Skin of body (tissue), 3 donors: ENCODE measurements at places on chromosomes 5 and 9. TPM values are rescaled to one million over a fixed set of nuclear protein-coding genes. Genes with fewer than 3 reads are reported as not detected.

DNA sequence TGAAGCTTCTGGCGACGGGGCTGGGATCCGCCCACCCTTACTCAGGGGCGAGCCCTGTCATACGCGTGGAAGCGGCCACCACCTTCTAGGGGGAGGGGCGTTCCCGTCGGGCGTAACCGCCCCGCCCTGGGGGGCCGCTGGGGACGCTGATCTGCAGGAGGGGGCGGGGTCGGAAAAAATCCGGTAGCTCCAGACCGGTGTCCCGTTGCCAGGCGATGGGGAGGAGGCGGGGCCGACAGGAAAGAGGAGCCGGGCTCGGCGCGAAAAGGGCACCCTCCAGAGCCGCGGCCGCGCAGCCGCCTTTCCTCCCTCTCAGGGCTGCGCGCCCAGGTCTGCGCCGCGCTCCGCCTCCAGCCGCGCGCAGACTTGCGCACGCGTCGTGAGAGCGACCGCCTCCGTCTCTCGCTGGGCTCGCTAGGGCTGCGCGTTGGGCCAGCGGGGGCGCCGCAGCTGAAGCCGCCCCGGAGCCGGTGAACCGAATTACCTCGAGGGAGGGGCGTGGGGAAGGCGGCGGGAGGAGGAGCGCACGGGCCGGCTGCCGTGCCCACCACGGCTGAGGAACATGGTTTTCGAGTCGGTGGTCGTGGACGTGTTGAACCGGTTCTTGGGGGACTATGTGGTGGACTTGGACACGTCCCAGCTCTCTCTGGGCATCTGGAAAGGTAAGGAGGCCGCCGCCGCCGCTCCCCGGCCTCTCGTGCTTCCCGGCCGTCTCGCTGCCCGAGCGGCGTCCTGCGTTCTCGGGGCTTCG is at the start of gene VPS13A:
Gene VPS13A, plus strand, starts transcription at position 392 of the 751 bp plus-strand sequence. Its CDS starts 171 bp downstream, at position 563.
- peak; percentile 77 for DNase-seq

- DNase-seq, result no peak
Measured at GRCh38 chr9:128078504-128079434, 10.7 kb downstream of the SLC25A25 start.

DNA sequence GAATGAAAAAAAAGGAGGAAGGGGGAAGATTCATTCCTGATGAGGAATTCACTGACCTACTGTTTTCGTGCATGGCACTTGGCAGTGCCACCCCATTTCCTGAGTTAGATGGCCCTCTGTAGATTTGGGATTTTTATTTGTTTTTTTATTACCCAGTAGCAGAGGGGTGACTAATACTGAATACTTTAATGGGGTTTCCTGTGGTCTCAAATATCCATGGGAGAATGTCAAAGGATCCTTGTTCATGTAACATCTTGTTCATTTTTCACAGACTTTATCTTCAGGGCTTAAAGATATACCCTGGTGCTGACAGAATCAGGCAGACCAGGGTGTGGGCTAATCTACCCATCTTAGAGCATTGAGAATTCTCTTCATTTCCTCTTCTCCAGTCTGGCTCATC is 93.0 kb downstream of the MAMDC2 start:
- DNase-seq, result no peak

DNA sequence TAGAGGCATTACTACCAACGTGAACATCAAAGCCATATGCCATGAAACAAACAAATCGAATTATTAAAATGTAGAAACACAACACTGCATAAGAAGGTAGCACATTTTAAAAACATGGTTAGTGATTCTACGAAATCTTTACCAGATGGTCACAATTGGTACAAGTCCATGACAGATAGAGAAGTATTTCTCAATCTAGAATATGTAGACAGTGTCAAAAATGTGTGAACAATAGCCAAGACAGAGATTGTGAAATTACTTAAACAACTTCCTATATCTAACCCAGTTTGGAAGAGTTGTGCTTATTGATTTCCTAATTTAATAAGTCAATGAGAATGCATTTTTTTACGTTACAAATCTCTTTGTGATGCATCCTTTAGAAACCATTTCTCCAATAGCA is 1121.6 kb downstream of the MAT2B start:
- peak; percentile 18 for DNase-seq

SPATA31E1 gene
- not detected for total RNA-seq

SIT1 gene
- total RNA-seq, result 0.30 TPM

ENG gene
- 9.1 TPM for total RNA-seq

PRSS3 gene
- total RNA-seq, result 6.9 TPM

PWWP2A gene
- 21.7 TPM for total RNA-seq

TAF1L gene
- total RNA-seq, result under 0.01 TPM
